ENCODE measurements at places on chromosomes 5 and 9.
A peak's percentile ranks its signal among the peaks of the same experiment; 100 is the strongest.

DNA sequence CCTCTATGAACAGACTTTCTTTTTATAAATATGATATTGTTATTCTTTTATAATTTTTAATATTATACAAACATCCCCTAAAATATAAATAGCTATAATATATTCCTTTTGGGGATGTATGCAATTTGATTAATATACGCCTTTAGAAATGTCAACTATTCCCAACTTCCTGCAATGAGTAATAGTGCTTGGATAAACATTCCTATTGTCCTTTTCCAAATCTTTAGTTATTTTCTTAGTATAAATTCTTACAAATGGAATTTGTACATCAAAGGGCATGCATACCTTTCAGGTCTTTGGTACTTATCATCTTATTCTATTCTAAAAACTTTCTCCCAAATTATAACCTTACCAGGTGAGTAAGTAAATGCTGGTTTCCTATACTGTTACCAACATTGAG is 6.2 kb downstream of the NLN start:
- DNase-seq: no peak

GRCh38 chr5:66933066-66933465 is 263.5 kb downstream of the CD180 start:
- peak; percentile 3 for DNase-seq

DNA sequence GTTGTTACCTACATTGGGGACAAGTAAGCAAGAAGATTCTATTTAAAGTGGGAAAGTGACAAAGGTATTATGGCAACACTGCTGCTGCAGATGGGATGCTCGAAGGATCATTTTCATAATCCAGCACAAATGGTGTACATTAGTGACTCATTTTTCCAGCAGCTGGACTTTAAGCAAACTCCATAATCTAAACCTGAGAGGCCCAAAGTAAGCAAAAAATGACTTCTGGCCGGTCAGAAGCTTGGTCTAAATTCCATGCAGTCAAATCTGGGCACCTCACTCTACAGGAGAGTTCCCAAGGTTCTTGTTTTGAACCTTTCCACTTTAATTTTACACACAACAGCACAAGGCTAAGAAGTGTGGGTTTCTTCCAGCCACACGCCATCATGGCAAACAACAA is 43.6 kb upstream of the TRAF1 start:
- DNase-seq: peak; percentile 17

DNA sequence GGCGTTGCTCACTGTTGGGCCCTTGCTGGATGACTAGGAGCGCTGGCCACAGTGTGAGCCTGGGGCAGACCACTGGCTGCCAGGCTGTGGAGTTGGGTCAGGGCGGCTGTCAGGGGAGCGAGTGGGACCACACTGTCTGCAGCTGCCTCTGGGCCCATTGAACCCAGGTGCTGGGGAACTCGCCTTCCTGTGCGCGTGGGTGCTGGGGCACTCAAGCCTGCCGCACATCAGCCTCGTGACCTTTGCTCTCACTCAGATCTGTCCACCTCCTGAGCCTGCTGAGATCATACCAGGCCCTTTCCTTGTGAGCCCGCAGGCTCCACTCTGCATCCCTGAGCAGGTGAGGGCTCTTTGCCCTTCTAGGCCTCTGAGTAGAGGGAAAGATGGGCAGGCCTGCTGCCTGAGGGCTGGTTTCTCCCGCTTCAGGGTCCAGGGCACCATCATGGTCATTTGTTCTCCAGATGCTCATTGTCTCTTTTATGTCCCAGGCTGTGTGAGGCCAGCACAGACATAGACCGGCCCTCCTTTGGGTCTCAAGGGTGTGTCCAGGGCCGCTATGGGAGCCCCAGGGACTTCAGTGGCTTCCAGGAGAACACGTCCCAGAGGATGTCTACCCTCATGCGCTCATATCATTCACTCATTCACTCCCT is 26.5 kb downstream of the WNK2 start:
- DNase-seq: no peak

DNA sequence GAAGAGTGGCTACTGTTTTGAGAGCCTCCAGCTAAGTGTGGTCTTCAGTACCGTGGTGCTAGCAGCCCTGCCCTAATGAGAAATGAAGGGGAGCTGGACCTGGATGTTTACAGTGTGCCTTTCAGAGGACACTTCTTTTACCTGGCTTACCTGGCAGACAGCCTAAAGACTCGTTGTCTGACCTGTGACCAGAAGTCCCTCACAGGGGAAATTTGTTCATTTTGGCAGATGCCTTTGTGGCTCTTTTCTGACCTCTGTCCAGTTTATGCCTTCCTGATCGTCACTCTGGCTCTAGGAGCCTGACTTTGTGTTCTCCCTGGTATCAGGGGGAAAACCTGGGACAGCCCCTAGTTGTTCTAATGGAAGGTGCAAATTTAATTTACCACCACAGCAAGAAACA is 475.1 kb downstream of the DMRTA1 start:
- no peak for DNase-seq

GRCh38 chr5:109901628-109901981 is 211.9 kb downstream of the MAN2A1 start:
- DNase-seq: no peak

- DNase-seq: no peak
Measured at GRCh38 chr5:170635706-170636105, 131.9 kb downstream of the KCNIP1 start.

- peak; percentile 45 for DNase-seq
Measured at GRCh38 chr9:2729003-2729402, 11.7 kb downstream of the KCNV2 start.

GRCh38 chr5:34694012-34694411 is 37.9 kb downstream of the RAI14 start:
- no peak for DNase-seq

DNA sequence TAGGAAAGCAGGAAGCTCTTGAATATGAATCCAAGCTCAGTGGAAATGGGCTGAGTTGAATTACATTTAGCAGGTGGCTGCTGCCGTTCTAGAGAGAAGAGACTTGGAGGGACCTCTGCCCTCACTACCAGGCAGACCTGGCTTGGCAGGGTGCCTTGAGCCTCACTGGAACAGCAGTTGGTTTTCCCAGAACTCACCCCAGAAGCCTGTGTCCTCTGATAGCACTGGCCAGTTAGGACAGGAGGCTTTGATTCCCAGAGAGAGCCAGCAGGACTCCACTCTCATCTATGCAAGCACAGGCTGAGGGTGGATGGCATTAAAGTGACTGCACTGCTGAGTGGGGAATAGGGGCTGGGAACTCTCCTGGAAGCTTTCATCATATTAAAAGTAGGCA is 54.8 kb downstream of the PWWP2A start:
- no peak for DNase-seq

DNA sequence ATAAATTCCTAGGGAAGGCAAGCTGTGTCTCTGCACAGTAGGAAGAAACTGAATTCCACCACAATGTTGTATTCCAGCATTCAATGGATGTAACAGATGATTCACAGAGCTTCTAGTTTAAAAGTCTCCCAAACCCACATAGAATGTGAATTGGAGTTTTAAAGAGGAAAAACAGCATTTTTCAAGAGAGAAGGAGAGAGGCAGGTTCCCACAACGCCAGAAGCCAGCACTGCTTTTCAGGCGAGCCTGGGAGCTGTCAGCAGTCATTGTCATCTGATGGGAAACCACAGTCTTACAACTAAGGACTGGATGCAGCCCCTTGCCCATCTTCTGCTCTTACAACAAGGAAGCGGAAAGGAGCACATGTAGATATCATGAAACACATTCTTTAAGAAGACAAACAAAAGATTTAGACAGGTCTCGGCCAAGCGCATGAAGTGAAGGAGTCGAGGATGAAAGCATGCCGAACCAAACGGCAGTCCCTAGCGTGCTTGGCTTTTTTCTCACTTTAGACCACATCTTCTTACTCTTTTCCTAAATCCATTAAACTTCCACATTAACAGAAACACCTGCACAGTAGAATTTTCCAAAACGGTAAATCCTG is 638 bp downstream of the DIRAS2 start:
- DNase-seq: no peak

- no peak for DNase-seq
Measured at GRCh38 chr5:112693301-112693700, 44.4 kb upstream of the APC start.

DNA sequence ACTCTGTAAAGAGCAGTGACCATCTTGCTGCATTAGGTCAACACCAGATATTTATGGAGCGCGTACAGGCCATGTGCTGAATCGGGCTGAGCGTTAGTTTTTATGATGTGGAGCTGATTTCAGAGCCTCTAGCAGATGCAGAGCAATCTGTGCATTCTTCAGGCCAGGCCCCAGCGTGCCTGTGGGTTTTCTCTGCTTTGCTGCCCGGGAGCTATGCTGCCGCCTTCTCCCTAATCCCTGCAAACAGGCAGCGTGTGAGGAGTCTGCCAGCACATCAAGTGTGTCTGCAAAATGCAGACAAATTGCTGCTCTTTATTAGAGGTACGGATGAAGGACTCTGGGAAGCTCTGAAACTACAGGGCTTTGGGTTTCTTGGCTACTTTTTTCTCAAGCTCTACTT is 170.0 kb downstream of the NTRK2 start:
- DNase-seq: peak; percentile 80

GRCh38 chr9:18795947-18796671 is 236.9 kb downstream of the SAXO1 start:
- DNase-seq: peak; percentile 99

- DNase-seq: no peak
Measured at GRCh38 chr9:134088063-134088725, 20.4 kb upstream of the BRD3 start.

DNA sequence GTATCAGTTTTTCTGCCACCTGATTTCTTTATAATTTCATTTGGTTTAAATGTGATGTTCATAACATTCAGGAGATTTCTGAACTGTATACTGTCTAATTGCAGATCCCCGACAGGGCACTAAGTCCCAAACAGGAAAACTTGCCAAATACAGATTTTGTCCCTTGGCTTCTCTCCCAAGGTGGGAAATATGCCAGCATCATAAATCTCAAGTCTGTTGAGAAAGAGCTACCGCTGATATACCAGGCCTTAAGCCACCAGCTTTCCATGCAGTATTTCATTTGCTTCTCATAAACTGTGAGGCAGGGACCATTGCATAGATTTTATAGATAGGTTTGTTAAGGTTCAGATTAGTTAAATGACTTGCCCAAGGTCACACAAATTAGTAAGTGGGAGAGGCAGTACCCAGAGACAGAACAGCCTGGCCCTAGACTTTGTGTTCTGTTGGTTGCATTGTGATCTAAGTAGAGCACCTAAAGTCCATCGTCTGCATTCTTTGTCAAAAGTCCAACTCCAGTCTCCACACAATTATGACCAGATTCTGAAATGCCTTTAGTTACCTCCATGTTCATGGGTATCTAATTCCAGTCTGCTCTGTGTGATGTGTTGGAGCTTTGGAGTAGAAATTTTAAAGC is 16.2 kb downstream of the GPR21 start:
- DNase-seq: peak; percentile 76

GRCh38 chr5:136058972-136059354 is 30.2 kb downstream of the TGFBI start:
- DNase-seq: no peak

- peak; percentile 43 for DNase-seq
Measured at GRCh38 chr9:83981126-83981871, 694 bp downstream of the RMI1 start.

- no peak for DNase-seq
Measured at GRCh38 chr5:456351-457194, 13.6 kb downstream of the EXOC3 start.

- no peak for DNase-seq
Measured at GRCh38 chr5:32814141-32814540, 103.0 kb downstream of the NPR3 start.

DNA sequence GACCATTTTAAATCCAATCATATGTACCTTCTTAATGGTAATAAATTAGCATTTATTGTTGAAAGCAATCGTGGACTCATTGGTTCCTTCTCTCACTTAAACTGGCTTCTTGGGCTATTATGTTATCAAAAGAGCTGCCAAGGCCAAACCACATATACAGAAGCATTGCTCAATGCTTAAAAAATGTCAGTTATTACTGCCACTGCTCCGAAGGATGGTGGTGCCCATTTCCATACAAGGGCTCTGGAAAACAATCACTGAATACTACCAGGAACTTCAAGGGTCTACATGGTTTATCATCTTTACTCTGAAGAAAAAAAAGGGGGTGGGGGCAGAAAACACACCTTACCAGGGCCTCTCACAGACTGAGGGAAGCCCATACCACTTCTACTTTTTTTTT is 104.3 kb downstream of the GNAQ start:
- DNase-seq: peak; percentile 71

GRCh38 chr9:85290019-85290418 is 451.7 kb downstream of the AGTPBP1 start:
- no peak for DNase-seq

DNA sequence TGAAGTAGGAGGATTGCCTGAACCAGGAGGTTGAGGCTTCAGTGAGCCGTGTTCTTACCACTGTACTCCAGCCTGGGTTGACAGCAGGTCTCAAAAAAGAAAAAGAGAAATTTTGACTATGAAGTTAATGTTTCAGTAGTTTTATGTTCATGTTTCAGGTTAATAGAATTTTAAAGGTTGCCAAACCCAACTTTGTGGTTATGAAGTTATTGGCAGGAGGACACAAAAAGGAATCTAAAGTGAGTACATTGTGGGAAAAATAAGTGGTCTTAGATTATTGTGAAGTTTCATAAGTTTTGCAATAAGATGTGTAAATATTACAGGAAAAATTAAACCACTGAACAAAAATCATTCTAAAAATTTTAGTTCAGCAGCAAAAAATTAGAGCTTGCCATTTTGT is 78.6 kb downstream of the GOLM1 start:
- peak; percentile 61 for DNase-seq
